Activated gamma-delta T cell (primary cell): ENCODE measurements at places on chromosomes 11 and 22.

DNA sequence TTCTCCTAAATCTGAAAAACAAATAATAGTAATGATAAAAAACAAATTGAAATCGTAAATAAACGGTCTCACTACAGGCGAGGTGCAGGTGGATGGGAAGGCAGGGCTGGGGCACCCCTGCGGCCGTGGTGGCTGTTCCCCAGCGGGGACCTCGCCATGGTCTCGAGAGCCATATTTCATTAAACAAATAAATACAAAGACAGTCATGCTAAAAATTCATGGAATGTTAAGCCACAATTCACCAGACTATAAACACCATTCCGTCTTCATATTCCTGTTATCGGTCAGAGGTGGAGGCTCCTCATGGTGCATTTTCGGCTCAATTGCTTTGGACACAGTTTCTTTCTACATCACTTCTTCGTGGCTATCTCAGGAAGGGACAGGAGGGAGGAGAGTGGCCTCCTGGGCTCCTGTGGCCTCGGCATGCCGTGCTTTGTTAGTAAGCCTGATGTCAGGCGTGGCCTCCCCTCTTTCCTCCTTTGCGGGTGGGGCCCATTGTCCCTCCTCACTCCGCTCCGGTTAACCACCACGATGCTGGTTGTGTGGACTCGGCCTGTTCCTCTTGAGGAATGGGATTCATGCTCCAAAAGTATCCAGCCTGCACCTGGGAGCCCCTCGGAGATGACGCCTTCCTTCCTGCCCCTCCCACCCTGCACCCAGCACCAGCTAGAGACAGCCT lies 16.1 kb upstream of the BRSK2 start:
- no peak for DNase-seq

DNA sequence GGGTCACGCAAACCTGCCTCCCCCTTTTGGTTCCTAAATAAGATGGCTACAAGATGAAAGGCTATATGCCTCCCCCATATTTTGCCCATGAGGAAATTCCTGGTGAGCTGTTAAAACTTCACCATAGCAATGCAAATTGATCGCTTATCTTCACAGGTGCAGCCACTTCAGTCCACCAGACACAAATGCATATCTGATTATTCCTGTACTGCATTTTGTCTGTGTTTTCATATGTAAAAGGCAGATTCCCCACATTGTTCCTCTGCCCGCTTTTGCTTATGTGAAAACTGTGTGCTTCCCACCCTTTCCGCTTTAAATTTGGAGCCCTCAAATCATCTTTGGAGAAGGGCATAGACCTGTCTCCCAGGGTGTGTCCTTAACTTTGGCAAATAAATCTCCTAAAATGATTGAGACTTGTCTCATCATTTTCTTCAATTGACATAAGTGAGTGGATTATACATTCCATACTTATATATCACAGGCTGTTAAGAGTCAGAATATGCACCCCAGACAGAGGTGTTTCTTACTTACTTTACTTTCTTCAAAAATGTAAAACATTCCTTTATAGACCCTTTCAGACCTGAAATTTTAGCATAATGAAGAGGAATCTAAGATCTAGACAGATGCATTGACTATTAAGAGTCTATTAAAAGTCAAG lies 116.4 kb downstream of the CASP12 start:
- no peak for DNase-seq

DNA sequence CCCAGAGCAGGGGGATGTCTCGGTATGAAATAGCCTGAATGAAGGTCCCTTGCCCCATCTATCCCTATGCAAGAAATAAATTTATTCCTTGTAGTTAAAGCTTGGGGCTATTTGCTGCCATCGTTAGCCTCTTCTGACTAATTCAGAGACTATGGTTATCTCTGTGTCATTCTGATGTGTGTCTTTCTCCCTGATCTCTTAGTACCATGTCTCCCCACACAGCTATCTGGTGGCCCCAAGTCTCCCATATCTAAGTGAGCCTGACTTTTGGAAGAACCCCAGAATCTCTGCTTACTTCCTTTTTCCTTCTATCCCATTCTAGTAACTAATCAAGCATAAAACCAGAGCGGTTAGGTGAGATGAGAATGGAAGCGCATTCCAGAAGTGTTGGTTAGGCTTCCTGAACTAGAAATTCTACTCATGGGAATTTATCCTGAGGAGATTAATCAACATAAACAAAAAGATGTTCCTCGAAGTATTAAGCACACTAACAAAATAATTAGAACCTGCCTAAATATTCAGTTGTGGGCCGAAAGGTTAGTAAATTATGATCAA lies 71.4 kb upstream of the BMAL1 start:
- DNase-seq, result no peak

DNA sequence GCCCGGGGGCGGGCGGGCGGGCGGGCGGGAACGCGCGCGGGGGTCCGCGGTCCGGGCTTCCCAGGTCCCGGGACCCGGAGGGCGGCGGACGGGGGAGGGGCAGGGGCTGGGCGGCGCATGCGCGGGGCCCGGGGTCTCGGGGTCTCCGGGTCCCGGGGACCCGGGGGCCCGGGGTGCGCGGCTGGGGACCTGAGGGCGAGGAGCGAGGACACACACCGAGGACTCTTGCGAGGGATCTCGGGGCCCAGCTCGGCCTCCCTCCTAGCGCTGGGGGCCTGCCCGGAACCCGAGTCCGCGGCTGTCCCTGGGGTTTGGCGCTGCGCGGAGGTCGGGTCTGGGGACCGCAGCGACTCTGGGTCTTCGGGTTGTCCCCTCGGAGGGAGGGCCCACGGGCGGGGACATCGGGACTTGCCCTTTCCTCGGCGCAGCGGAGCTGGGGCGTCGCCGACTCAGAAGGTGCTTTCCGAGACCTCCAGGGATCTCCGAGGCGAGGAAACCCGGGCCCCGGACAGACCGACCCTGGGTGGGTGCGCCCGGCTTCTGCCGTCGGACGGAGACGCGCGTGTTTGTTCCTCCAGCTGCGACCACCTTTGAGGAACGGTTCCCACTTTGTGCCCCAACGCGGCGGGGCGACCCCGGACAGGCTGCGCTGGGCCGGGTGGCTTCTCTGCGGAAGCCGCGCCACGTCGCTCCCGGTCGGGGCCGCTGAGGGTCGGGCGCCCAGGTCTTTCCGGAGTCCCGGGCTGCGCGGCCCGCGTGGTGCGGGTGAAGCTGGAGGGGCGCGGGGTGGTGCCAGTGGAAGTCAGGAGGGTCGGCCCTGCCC lies 540 bp downstream of the PPARA start:
- DNase-seq, result peak; percentile 50
